SW 1271 (cell line): ENCODE measurements at places on chromosomes 16 and 17.
A peak's percentile ranks its signal among the peaks of the same experiment; 100 is the strongest.

DNA sequence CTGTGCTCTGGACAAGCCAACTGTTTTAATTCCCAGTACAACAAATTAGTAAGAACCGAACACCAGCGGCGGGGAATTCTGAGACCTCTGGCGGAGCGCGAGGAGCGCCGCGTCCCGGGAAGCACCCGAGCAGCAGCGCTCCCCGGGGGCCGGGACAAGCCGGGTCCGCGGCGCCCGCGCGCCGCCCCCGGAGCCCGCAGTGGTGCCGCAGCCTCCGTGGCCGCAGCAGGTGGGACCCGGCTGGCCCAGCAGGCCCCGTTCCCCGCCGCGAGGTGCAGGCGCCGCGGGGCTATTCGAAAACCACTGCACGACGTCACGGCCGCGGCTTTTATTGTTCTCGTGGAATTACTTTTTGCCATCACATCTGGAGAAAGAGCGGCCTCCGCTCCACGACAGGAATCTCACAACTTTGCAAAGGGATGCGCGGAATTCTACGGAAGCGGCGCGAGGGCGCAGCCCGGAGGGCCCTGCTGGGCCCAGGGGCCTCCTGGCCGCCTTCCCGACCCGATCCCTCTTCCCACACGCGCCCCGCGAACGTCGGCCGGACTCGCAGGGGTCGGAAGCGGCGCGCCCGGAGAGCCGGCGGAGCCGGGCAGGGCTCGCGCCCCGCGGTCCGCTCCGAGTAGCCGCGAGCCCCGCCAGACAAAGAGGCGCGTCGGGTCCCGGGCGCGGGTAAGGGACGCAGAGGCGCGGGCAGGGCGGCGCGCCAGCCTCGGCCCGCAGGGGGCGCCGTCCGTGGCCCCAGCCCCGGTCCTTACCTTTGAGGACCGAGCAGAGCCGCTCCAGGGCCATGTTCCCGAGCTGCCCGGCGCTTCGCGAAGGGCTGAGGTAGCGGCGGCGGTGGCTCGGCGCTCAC is 696 bp downstream of the NETO2 start:
- peak; percentile 38 for DNase-seq

GRCh38 chr16:77221482-77221881 is 22.3 kb downstream of the SYCE1L start:
- no peak for DNase-seq

DNA sequence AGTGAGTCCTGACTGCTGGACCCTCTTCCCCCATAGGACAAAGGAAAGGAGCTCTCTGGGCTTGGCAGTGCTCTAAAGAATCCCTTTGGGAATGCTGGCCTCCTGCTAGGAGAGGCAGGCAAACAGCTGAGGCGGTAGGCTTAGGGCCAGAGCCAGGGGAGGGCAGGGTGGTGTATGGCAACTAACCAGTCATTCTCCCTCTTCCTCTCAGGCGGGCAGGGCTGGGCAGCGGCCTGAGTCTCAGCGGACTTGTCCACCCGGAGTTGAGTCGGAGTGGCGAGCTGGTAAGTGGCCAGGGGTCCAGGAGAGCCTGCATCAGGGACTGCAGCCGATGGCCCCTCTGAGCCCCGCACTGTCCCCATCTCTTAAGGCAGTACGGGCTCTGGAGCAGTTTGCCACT is 4.4 kb downstream of the ACADVL start:
- no peak for DNase-seq

DNA sequence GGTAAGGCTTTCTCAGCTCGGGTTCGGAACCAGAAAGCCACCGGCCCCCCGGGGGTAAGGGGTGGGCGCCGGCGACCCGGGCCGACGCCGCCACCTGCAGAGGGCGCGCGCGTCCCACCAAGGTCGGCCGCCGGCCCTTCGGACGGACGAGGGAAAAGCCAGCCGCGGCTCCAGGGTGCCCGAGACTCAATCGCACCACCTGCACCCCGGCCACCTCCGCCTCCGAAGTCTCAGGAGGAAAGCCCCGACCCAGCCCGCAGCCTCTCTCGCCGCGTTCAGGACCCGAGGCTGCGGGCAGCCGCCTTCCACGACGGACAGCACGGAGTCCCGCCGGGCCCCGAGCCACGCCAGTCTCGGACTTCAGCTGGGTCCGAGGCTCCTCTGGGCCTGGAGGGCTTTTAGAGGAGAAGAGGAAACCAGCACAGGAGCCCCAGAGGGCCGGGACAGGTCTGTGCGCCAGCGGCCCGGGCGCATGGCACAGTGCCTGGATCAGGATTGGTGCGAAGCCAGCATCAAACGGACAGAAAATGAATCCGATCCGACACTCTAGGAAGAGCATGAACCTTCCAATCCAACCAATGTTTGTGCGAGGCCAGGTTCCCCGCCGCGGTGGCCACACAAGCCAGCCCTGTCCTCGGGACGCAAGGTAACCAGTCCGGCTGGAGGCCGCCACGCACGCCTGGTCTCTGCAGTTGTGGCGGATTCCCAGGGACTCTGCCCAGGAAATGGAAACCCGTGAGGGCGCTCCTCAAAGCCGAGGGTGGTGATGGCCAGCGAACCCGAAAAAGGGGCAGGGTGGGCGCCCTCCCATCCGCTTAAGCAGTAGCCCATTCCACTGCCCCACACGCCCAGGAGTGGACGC is 6.7 kb downstream of the CBX8 start:
- no peak for DNase-seq

DNA sequence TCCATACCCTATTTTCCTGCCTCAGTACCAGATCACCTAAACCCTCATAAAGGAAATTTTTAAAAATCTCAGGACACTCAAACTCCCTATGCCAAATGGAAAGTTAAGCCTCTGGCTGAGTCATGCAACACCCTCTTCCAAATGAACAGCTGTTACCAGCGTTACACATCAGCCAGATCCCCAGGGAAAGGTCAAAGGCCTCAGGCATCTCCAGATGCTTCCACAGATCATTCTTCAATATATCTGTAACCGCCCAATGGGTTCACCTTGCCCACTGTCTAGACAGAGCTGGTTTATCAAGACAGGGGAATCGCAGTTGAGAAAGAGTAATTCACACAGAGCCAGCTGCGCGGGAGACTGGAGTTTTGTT is 29.1 kb upstream of the SHCBP1 start:
- no peak for DNase-seq
